ENCODE measurements at places on chromosomes 4 and X. TPM values are rescaled to one million over a fixed set of nuclear protein-coding genes. Genes with fewer than 3 reads are reported as not detected.

DNA sequence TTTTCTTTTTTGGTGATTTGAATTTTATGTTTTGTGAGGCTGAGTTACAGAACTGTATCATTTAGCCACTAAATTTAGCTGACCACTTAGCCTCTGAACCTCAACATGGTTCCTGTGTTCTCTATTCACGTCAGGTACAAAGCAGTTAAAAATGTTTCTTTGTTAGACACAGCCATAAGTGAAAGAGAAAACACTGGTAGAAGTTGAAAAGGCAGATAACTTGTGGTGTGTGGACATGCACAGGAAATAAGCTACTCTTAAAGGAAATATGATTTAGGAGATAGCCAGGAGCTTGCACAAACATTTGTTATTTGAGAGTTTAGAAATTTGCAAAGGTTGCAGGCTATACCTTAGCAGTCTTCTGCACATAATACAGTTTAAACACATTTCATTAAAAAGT lies 171.0 kb upstream of the RPS6KA3 start:
- DNase-seq: no peak

SHROOM2 gene
- 4.8 TPM for total RNA-seq

SLC34A2 gene
- total RNA-seq: 1.6 TPM

- no peak for DNase-seq
Measured at GRCh38 chr4:155960522-155960921, 6.9 kb upstream of the CTSO start.

- DNase-seq: peak; percentile 53
Measured at GRCh38 chr4:124334119-124334518, 378.4 kb downstream of the ANKRD50 start.

DNA sequence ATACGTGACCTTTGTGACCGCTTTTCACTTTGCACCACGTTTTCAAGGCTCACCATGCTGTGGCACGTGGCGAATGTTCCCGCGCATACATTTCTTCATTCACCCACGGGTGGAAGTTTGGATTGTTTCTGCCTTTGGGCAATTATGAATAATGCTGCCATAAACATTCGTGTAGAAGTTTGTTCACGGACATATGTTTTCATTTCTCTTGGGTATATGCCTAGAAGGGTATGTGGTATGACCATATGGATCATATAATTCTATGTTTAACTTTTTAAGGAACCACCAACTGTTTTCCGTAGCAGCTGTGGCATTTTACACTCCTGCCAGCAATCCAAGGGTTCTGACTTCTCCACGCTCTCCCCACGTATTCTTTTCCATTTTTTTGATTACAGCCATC lies 60.9 kb upstream of the MXD4 start:
- DNase-seq: no peak

DNA sequence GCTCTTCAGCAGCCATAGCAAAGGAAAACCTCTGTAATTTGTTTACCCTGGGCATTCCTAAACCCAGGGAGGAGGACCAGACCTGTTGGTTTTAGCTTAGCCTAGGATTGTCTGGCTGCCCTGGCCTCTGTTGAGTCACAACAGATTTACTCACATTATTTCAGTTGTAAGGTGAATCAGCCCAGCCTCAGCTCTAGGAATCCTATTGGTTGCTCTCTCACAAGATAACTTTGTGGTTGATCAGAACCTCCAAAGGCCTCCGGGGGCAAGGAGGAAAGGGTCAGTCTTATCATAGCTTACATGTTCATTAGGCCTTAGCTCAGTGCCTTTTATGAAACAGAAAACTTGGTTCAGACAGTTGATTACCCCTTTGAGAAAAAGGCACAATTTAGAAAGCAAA lies 41.0 kb downstream of the PDK3 start:
- no peak for DNase-seq

GAGE12F gene
- not detected for total RNA-seq

DNA sequence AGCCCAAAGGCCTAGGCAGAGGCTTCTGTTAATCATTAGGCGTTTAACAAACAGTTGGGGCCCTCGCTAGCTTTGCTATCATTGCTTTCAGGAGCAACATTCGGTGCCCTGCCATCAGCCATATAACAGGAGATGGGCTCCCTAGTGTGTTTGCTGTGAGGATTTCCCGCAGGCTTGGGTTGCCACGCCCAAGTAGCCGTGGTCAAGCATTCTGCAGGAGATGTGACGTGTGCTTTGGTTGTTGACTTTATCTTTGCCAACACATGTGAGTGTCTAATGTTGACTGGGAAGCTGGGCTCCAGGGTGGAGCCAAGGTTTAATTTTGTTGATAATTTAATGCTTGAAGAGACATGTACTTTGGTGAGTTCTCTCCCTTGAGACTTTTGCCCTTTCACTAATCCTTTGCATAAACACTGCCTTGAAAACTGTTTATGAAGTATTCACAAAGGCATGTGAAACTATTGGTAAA lies 184.6 kb upstream of the KIT start:
- DNase-seq: no peak

- DNase-seq: no peak
Measured at GRCh38 chr4:55808186-55808585, 11.4 kb upstream of the EXOC1L start.

DNA sequence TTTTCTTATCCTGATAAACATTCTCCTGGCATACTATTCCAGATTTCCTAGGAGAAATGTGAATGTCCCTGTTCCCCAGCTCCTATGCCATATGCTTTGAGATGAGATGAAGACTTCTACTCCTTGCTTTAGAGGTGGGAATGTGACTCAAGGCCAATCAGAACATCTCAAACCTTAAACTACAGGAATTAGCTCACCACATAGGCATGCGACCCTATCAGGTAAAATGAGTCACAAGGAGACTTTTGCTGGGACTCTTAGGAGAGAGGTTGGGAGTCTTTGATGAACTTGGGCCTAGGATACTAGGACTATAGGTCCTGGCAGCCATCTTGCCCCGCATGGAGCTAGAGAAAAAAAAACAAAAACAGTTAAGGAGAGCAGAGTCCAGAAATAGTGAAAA lies 5.8 kb upstream of the USO1 start:
- no peak for DNase-seq

NMU gene
- 8.2 TPM for total RNA-seq

Measured in epithelial cell of proximal tubule (primary cell).